Stimulated activated CD4-positive, alpha-beta T cell treated with anti-CD3 and anti-CD28 coated beads, Interleukin-15, amount 100 ng/mL, for 1 hour (primary cell): ENCODE measurements at places on chromosomes 4 and X.

DNA sequence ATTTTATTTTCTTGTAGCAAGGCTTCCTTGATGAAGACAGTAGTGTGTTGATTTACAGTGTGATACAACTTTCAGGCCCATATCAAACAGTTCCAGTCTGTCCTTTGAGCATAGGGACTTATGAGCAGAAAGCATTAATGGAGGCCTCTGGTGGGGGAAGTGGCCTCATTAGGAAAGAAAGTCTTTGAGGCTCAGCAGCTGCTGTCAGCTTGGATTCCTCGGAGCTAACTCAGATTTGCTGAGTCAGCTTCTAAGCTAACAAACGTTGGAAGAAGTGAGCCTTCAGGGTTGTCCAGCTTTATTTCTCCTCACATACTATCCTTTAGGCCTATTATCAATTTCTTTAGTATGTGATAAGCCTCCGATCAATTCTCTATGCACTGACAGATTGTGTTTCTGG is 15.8 kb upstream of the SFRP2 start:
- DNase-seq: no peak

DNA sequence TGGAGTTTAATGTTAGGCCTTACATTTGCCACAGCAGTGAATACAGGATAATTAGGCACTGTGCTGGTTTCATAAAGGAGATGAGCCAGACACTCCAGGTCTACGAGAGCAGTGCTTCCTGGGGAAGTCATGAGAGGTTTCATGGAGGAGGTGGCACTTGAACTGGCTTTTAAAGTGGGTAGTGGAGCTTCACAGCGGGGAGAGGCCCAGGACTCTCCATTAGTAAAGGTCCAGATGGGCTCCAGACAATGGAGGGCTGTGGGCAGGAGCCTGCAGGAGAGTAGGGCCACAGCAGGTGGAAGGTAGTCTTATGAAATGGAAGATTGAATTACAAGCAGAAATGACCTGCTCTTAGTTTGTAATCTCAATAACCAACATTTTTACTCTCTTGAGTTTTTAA is 29.0 kb downstream of the CLDN22 start:
- DNase-seq: no peak

DNA sequence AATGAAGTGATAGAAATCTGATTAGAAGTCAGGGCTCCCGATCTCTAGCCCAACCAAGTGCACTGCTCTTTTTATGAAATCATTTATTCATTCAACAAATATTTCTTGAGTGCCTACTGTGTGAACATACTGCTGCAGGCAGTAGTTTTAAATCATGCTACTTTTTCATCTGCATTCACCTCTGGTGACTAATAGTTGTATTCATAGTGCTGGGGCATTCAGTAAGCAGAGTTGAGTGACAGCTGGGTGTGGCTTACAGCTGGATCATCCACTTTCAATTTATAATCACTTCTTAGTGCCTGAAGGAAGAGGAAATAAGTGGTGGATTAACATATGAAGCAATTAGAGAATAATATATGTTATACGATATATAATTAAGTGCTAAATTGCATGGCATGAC is 94.1 kb upstream of the HPRT1 start:
- no peak for DNase-seq

DNA sequence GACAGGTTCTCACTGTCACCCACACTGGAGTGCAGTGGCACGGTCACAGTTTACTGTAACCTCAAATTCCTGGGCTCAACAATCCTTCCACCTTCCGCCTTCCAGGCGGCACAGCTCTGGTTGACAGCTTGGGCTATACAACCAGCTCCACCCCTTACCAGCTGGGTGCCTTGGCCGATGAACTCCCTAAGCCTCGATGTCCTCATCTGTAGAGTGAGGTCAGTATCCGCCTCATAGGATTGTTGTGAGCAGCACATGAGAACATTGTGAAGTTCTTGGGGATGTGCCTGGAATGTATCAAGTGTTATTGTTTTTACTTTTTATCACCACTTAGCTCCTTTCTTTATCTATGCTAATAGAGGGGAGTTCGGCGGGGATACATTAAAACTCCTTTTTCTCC is 23.3 kb downstream of the UCHL1 start:
- DNase-seq: no peak

DNA sequence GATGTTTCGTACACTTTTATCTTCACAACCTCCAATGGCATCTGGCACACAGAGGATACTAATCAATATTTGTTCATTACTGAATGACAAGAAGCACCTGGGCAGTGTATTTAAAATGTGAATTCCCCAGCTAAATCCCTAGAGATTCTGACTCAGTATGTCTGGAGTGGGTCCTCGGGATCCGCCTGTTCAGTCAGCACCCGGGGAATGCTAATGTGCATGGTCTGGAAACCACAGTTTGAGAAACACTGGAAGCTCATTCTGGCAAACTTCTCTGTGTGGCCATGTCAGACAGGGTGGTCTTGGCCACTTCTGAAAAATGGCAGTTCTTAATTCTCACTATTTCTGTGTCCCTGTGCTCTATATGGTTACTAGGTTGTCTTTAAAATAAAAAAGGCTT is 138.8 kb upstream of the VCX start:
- DNase-seq: no peak
